ENCODE measurements at places on chromosomes 13 and 19.
A peak's percentile ranks its signal among the peaks of the same experiment; 100 is the strongest.

DNA sequence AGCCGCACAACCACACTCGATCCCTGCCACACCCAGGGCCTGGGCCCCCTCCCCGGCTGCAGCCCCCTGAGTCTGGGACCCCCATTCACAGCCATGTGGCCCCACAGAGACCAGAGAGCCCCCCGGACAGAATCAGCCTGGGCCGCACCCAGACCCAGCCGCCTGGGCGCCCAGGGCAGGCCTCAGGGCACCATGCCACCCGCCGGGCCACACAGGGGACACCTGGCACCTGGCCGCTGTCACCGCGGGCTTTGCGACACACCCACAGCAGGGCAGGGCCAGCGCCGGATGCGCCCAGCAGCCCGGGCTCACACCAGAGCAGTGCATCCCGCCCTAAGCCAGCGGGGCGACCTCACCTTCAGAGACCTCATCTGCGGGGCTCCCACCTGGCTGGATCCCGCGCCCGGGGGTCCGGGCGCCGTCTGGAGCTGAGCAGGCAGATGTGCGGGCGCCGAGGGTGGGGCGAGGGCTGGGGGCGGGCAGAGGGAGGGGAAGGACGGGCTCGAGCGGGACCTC, 443 bp downstream of the TBXA2R start:
- peaks cover 33% of the 10 kb centered on the region for H3K4me1 ChIP-seq
- H3K27me3 ChIP-seq: peaks cover 13% of the 10 kb centered on the region
- H3K27ac ChIP-seq: no peak overlapping the region
- H3K4me3 ChIP-seq: peak overlapping the region; percentile 31
- peaks cover 2% of the 10 kb centered on the region for H3K36me3 ChIP-seq
- peak; percentile 36 for DNase-seq

DNA sequence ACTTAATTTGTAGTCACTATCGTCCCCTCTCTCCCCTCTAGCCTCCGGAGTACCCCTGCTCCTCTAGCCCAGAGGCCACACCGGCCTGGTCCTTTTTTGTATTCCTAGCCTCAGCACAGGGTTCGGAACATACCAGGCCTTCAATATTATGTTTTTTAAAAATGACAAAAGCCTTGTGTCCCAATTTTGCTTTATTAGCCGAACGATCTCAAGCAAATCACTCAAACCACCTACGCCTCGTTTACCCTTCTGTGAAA, 463 bp upstream of the POMP start:
- H3K4me1 ChIP-seq: peaks cover 51% of the 10 kb centered on the region
- H3K27me3 ChIP-seq: no peaks in the 10 kb centered on the region
- no peak for DNase-seq
- peak overlapping the region; percentile 40 for H3K4me3 ChIP-seq
- no peaks in the 10 kb centered on the region for H3K36me3 ChIP-seq

GRCh38 chr13:111034811-111035210, 80.3 kb upstream of the ARHGEF7 start:
- no peak overlapping the region for H3K4me3 ChIP-seq
- H3K4me1 ChIP-seq: no peaks in the 10 kb centered on the region
- no peak for DNase-seq

GRCh38 chr19:30093966-30094755, 152.1 kb downstream of the URI1 start:
- H3K27ac ChIP-seq: no peak overlapping the region
- no peak overlapping the region for H3K4me3 ChIP-seq
- no peak for DNase-seq

GRCh38 chr13:89212186-89212585, 1541.0 kb downstream of the SLITRK5 start:
- H3K27ac ChIP-seq: no peak overlapping the region
- no peaks in the 10 kb centered on the region for H3K36me3 ChIP-seq

- H3K27me3 ChIP-seq: no peaks in the 10 kb centered on the region
- no peak overlapping the region for H3K27ac ChIP-seq
- no peaks in the 10 kb centered on the region for H3K4me1 ChIP-seq
- H3K36me3 ChIP-seq: no peaks in the 10 kb centered on the region
- DNase-seq: no peak
Observed at GRCh38 chr13:71171740-71172139, 695.3 kb downstream of the DACH1 start.

DNA sequence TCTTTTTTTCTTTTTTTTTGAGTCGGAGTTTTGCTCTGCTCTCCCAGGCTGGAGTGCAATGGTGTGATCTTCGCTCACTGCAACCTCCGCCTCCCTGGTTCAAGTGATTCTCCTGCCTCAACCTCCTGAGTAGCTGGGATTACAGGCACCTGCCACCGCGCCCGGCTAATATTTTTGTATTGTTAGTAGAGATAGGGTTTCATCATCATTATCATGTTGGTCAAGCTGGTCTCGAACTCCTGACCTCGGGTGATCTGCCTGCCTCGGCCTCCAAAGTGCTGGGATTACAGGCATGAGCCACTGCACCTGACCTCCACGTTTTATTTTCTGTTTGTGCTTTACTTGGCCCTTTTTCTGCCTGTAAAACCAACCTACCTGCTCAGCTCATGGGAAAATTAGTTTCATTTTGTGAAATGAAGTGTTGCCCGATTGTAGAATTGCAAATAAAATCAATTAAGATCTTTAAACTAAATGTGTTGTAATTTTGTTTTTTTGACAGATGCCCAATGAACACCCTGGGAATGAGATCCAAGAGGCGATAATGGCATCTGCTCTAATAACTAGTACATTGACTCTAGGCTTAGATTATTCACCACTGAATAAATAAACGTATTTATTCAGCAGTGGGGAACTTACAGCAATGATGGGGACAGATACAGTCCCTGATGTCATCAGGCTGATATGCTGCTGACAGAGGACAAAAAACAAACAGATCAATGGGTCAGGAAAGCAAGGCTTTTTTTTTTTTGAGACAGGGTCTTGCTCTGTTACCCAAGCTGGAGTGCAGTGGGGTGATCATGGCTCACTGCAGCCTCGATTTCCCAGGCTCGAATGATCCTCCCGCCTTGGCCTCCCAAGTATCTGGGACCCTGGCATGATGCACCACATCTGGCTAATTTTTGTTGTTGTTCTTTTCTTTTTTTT, 2.2 kb upstream of the RAB11B start:
- no peak for DNase-seq
- H3K4me3 ChIP-seq: no peak overlapping the region

DNA sequence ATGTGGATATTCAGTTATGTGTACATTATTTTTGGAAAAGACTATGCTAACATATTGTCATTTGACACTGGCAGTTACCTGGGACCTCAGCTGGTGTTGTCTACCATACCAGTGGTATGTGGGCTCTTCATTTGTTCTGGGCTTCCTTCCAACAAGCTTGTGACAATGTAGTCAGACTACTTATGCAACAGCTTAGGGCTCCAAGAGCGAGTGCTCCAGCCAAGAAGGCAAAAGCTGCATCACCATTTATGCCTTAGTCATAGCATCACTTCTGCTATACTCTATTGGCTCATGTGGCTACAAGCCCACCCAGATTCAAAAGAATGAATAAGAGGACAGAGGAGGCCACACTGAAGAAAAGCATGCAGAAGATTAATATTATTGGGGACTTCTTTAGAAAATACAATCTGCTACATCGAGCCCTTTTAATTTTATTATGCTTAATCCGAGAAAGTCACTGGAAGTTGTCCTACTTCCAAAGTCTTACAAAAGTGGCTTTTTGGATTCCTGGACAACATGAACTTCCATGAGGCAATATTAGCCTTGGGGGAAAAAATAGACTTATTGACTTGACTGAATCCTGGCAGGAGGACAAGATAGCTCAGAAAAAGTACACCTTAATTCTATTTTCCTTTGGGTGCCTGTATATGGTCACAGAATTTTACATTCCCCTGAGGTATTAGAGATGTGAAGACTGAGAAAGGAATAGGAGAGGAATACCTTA, 529.4 kb upstream of the HTR2A start:
- no peak overlapping the region for H3K27ac ChIP-seq
- H3K27me3 ChIP-seq: no peaks in the 10 kb centered on the region
- DNase-seq: no peak
- H3K36me3 ChIP-seq: no peaks in the 10 kb centered on the region

DNA sequence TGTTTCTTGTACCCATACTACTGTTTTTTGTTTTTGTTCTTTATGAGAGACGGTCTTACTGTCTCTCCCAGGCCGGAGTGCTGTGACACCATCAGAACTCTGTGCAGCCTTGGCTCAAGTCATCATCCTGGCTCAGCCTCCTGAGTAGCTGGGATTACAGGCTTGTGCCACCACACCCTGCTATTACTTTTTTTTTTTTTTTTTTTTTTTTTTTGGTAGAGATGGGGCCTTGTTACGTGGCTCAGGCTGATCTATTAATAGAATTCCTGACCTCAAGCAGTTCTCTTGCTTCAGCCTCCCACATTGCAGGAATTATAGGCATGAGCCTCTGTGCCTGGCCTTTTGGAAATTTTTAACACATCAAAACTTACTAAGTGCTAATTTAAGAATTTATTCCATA, 2.9 kb upstream of the ZNF304 start:
- DNase-seq: no peak
- peaks cover 11% of the 10 kb centered on the region for H3K4me1 ChIP-seq
- no peak overlapping the region for H3K27ac ChIP-seq
- H3K27me3 ChIP-seq: no peaks in the 10 kb centered on the region
- H3K4me3 ChIP-seq: no peak overlapping the region
- H3K36me3 ChIP-seq: no peaks in the 10 kb centered on the region

GRCh38 chr19:19492026-19492610, 23.2 kb downstream of the TSSK6 start:
- peaks cover 30% of the 10 kb centered on the region for H3K4me1 ChIP-seq
- no peaks in the 10 kb centered on the region for H3K27me3 ChIP-seq
- no peak overlapping the region for H3K4me3 ChIP-seq
- H3K27ac ChIP-seq: no peak overlapping the region
- H3K36me3 ChIP-seq: peaks cover 29% of the 10 kb centered on the region
